Astrocyte of the spinal cord (primary cell): ENCODE measurements at places on chromosomes 5 and 9.

GRCh38 chr9:104682642-104683041 is 11.7 kb upstream of the OR13D1 start:
- peak; percentile 70 for DNase-seq

DNA sequence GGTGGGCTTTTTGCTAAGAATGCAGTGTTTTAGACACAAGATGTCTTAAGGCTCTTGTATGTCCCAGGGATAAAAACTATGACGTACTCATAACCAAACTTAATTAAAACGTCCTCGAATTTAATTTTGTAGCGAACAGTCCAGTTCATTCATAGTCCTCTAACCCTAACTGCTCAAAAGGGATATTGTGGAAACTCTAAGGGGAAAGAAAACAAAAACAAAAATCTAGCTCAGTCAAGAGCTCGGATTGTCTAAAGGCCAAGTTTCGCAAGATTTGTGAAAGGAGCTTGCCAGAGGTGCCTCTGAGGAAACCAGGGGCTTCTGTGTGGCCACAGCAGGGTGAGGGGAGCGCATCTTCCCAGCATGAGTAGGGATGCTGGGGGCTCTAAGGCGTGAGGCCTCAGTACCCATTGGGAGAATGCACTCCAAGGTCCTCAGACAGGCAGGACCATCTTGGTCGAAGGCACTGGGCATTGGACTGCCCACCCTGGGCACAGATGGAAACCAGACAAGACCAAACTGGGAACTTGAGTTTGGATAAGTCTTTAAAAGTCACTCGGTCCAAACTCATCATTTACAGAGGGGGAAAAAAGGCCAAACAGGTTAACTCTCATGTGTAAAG is 71.8 kb downstream of the PRRT1B start:
- no peak for DNase-seq

- DNase-seq: no peak
Measured at GRCh38 chr9:85876628-85877027, 64.3 kb upstream of the NAA35 start.

DNA sequence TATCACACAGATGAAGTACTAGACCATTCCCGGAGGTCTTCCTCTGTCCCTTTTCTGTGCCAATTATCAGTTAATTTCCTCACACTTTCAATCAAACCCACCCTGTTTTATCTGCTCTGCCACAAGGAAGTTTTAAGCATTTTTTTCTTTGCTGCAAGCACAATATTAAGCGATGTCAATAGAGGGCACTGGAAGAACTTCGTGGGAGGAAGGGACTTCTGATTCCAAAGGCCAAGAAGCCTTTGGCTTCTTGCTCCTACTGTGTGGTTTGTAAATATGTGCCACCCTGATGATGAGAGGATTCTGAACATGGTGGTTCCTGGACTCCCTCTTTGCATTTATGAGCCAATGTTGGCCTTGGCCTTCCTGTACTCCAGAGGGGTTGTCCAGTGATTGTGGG is 1712.5 kb upstream of the C9orf72 start:
- peak; percentile 17 for DNase-seq

DNA sequence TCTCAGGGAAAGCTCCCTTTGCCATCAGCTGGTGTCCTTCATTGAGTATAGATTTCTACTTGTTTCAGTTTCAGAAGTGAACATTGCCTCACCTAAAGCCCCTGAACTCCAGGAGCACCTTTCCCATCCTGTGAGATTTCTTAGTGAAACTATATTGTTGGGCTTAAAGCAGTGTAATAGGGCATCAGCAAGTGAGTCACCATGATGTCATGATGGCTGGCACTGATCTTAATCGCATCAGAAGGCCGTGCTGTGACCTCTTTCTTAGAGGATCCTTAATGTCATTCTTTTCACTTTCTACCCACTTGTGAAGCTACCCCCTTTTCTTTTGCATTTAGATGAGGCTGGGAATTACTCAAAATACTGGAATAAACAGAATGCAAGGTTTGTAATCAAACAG is 401.3 kb downstream of the MTRR start:
- no peak for DNase-seq

- no peak for DNase-seq
Measured at GRCh38 chr9:133106511-133107244, 14.4 kb downstream of the RALGDS start.

DNA sequence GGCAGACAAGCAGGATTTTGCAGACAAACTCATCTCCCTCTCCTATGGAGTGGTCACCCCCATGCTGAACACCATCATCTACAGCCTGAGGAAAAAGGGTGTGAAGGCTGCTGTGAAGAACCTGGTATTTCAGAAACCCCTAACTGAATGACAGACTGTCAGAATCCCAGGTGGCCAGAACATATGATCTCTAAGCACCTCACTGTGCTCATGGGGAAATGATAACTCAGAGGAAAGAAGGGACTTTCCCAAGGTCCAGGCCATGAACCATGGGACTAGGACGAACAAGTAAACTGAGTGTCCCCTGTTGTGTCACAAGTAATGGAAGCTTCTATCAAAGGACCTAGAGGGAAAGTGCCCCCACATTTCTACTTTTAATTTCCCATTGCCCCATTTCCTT is 14.7 kb upstream of the RECK start:
- DNase-seq: no peak

DNA sequence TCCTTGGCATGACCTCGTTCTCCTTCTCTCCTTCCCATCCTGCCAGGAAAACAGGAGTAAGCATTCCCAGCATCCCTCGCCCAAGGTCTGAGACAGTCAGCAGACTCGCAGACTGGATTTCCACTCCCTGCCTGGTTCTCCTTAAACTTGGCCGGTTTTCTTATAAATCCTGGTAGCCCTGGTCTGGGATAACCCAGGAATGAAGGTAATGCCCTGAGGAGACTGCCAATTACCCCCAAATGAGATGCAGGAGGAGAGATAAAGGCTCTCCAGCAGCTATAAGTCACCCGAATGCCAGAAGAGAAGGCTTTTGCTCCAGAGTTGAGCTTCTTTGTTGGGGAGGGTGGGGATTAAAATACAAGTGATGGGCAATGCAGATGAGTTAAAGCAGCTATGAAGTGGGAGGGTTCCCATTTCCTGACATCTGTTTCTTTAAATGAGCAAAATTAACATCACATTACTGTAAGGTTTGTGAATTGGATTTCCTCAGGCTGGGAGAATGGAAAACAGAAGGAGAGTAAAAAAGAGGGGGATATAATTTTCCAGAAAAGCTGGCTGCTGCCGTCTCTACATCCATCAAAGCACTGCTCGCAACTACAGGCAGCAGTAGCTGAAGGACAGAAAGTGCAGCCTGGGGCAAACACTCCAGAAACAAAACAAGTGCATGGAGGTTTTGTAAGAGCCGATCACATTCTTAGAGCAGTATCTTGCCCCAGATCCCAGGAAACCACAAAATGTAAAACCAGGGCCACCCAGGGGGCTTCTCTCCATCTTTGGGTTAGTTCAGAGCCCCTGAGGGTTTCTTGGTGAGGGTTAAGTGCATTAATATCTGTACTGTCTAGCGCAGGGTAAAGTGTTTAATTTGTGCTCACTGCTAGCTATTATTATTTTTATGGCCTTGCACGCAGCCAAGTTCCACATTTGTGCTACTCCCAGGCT is 177.6 kb upstream of the PANK3 start:
- DNase-seq: no peak

GRCh38 chr9:128242828-128243214 is 33.0 kb downstream of the GOLGA2 start:
- DNase-seq: no peak

DNA sequence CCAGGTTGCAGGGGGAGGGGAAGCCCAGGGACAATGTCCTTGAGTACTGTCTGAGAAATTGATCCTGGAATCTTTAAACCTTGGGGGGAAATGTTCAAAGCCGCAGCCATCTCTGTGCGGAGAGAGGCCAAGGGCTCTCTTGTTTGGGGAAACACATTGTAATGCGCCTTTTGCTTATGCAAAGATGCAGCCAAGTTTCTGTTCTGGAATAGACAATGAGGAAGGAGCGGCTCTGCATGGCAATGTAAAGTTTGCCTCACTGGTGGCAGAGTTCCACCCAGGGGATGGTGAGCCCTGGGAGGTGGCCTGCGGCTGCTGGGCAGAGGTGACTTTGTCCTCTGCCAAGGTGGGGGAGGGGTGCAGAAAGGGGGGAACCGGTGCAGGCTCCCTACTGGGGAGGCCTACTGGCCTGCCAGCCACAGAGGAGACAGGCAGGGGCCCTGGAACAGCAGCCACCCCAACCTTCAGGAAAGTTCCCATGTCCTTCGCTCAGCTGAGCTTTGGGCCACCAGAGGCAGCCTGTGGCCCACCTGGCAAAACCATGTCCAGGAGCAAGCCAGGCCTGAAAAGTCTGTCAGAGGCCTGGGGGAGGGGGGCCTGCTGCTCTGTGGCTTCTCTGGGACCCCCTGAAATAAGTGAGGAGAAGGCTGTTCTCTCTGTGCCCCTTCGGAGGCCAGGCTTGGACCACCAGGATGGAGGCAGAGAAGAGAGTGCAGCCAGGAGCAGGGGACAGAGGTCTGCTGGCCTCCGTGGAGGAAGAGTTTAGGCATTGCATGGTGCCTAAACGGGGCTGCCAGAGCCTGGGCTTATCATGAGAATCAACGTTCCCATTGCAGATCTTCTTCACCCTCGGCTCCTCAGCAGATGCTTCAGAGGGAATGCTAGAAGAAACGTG is 127.8 kb downstream of the ZNF354C start:
- no peak for DNase-seq

- DNase-seq: no peak
Measured at GRCh38 chr5:169875091-169875728, 105.1 kb downstream of the INSYN2B start.

DNA sequence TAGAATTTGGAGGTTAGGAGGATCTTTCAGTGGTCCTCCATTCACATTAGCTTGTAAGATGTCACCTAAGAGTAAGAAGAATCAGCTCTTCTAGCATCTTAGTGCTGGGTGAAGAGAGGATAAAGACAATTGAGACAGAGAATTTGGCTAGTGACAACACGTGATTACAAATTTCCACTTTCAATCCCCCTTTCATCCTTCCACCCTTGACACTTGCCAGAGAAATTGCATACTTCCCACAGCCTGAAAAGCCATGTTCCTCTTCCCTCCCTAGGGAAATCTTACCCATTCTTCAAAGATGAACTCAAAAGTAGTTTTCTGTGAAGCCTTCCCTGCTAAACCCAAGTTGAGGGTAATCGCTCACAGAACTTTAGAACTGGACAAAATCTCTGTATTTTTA is 282.6 kb upstream of the PTGER4 start:
- DNase-seq: no peak

- no peak for DNase-seq
Measured at GRCh38 chr5:72467461-72467860, 39.7 kb downstream of the ZNF366 start.

DNA sequence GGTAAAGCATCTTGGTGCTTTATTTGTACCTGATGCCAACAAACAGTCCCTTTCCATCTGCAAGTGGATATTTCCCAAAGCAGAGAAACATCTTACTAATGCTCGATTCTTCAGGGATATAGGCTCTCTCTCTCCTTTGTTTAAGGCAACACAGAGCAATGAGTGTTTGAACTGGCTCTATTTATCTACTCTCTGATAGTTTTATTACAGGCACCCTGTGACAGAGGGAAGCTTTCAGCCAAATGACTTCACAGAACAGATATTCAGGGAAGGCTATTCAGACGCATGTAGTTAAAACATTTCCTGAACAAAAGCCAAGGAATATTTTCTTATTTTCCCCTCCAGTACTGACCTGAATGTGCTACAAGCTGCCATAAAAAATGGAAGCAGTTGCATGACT is 141.8 kb downstream of the YIPF5 start:
- peak; percentile 85 for DNase-seq

DNA sequence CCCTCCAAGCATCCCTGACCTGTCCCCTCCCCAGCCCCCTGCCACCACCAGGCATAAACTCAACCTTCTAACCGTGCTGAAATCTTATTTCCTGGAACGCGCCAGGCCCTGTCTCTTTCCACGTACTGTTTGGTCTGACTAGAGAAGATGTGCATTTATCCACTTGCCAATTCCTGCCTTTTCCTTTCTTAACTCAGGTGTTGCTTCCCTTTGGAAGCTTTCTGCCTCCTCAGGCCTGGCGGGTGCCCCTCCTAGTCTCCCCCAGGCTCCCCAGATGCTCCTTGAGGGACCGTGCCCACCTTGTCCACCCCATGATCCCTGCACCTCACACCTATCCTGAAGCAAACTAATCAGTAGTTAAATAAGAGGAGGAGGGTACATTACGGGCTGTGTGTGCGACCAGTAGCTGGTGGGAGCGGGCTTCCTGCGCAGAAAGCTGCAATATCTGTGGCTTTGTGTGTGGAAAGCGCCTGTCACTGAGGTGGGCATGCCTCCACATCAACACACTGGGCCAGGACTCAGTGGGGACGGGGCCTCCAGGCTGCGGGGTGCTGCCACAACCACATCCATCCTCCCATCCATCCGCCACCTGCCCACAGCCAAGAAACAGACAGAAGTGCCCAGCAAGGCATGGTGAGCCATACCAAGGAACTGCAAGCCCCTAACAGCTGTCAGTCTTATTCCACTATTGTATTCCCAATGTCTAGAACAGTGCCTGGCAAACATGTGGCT is 73.5 kb downstream of the COL23A1 start:
- no peak for DNase-seq

- DNase-seq: peak; percentile 12
Measured at GRCh38 chr9:17453751-17454150, 125.1 kb upstream of the SH3GL2 start.

DNA sequence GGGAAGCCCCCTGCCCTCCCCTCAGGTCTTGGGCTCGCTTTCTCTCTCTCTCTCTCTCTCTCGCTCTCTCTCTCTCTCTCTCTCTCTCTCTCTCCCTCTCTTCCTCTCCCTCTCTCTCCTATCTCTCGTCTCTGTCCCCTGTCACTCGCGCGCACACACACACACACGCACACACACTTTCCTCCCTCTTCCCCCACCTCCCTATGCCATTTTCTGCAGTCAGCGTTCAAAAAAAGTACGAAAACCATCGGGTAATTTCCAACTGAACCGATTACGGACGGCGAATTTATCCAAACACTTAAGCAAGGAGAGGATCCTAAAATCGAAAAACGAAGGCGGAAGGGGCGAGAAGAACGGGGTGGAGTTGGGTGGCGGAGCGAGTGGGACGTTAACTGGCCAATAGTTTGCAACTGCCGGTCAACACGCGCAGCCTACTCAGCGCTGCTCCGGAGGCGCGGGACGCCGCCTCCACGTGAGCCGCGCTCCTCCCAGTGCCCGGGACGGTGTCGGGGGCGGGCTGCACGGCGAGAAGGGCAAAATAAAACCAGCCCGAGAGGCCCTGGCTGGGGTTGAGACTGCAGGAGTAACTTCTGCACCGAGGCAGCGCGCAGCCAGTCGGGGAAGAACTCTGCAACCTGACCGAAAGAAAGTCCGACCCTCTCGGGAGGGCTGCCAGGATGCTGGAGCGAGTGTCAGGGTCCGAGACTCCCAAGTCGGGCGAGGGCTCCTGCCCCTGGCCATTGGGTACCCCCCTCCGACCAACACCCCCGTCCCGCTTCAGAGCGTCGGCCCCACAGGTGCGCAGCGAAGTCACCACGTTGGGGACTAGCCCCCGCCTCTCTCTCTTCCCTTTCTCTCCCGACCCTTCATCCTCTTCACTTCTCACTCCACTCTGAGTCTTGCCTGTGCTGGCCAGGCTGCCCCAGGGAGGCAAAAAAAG is 24.9 kb upstream of the ELAVL2 start:
- DNase-seq: peak; percentile 64

GRCh38 chr5:136082390-136083193 is 50.1 kb upstream of the SMAD5 start:
- peak; percentile 60 for DNase-seq

- DNase-seq: no peak
Measured at GRCh38 chr5:101364469-101364868, 461.4 kb upstream of the ST8SIA4 start.
